Epithelial cell of umbilical artery (primary cell): ENCODE measurements at places on chromosomes 3 and 15. TPM values are rescaled to one million over a fixed set of nuclear protein-coding genes. Genes with fewer than 3 reads are reported as not detected.

The WWTR1 gene
- total RNA-seq, result 138 and 147 TPM in 2 replicates

The PRICKLE2 gene
- total RNA-seq, result 9.6 and 13.3 TPM in 2 replicates

The PLA2G4B gene
- 0.32 and 0.61 TPM in 2 replicates for total RNA-seq

The SCN11A gene
- under 0.01 TPM in 1 of 2 replicates, not detected in the other for total RNA-seq

The SCAANT1 gene
- not detected in 2 replicates for total RNA-seq

The NOX5 gene
- not detected in 2 replicates for total RNA-seq

The CLDN1 gene
- total RNA-seq, result not detected in 2 replicates

The LIPC gene
- not detected in 2 replicates for total RNA-seq

The STOML1 gene
- 9.7 and 10.3 TPM in 2 replicates for total RNA-seq

The GOLGA8G gene
- not detected in 2 replicates for total RNA-seq
